ENCODE measurements at places on chromosomes 13 and 19.

- DNase-seq: peak; percentile 42
Observed at GRCh38 chr19:38070573-38070972, 153.4 kb downstream of the DPF1 start.

DNA sequence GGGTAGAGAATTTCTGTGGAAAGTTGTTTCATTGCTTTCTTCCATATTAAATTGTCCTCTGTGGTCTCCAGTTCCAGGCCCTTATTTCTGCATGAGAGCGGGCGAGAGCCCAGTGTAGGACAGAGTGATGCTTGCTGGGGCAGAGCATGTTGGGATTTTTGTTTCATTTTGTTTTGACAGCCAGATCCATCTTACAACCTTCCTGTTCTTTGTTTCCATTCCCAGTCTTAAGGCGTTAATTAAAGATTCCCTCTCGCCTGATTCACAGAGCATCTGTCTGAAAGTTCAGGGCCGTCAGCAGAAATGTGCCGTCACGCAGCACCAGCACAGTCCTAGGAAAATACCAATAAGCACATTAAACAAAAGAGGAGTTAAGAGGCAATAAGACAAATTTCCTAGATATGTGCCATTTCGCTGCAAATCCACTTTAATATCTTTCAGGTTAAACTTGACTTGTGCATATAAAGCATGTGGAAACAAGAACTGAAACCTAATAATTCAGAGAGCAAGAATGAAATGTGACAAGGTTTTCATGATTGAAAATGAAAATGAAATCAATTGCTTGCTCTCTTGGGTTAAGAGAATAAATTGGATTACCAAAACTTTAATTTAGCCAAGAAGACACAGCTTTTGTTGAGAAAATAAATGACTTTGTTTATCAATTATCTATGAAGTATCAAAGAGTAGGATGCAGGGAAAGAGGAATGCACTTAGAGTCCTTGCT lies 210.7 kb upstream of the SLC10A2 start:
- DNase-seq: no peak

GRCh38 chr19:3383121-3383722 lies 16.8 kb downstream of the NFIC start:
- no peak for DNase-seq

DNA sequence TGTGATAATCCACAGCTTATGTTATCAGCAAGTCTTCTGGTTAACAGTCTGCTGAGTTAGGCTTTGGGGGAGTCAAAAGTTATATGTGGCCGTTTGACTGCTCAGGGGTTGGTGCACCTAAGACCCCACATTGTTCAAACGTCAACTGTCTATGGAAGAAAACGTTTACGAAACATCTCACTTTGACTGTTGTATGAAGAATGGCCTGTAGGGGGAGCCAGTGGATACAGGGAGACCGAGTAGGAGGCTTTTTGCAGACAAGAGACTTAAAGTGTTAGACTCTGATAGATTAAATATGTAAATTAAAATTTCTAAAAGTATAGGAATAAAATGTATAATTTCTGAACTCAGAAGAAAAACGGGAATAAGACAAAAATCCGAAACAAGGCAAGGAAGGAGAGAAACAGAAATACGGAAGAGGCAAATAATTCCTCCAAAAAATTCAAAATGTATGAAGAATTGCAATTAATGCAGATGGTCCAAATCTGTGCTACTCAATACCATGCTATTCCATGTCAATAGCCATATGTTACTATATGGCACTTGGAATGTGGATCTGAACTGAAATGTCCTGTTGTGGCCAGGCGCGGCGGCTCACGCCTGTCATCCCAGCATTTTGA lies 37.8 kb downstream of the TNFSF14 start:
- DNase-seq: no peak

- DNase-seq: no peak
Observed at GRCh38 chr13:58955546-58956385, 1208.0 kb downstream of the DIAPH3 start.

- no peak for DNase-seq
Observed at GRCh38 chr13:50552424-50552966, 291.0 kb downstream of the DLEU7 start.

- peak; percentile 70 for DNase-seq
Observed at GRCh38 chr13:44854313-44855060, 134.8 kb downstream of the NUFIP1 start.

- DNase-seq: no peak
Observed at GRCh38 chr13:35473206-35473775, 3.2 kb downstream of the MAB21L1 start.

DNA sequence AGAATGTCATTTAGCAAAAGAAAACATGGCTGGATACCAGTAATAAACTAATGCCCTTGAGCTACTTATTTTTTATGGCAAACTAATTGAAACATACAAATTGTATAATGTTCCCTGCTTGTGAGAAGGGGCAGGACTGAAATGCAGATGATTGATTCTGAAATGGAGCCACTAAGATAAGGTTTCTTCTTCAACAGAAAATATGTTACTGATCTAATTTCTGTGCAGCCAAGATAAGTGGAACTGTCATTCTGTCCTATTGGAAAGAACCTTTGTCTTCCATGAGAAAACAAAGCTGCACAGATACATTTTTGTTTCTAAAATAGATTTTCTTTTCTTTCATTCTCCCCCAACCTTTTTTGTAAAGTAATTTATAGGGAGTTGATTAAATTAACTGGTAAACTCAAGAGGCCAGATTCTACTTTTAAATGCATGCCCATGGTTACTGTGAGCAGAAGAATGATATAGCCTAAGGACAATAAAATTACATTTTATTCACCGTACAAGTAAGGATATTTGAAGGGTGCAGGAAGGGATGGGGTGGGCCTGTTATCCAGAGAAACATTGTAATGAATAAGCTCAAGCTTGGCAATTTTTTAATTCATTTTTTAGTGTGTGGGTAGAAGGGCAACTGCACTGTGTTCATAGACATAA lies 39.9 kb downstream of the STARD13 start:
- DNase-seq: no peak

DNA sequence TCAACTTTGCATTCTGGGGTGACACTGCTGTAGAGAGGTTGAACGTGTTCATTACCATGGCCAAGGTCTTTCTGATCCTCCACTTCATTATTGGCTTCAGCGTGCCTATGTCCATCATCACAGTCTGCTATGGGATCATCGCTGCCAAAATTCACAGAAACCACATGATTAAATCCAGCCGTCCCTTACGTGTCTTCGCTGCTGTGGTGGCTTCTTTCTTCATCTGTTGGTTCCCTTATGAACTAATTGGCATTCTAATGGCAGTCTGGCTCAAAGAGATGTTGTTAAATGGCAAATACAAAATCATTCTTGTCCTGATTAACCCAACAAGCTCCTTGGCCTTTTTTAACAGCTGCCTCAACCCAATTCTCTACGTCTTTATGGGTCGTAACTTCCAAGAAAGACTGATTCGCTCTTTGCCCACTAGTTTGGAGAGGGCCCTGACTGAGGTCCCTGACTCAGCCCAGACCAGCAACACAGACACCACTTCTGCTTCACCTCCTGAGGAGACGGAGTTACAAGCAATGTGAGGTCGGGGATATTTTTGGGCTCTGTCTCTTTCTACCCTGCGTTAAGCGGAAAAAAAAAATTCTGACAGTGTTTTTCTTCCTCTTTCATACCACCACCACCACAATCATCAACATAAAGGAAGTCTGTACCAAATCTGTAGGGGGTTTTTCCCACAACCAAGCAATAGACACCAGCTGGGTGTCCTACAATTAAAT lies 29.5 kb downstream of the FPR3 start:
- no peak for DNase-seq

DNA sequence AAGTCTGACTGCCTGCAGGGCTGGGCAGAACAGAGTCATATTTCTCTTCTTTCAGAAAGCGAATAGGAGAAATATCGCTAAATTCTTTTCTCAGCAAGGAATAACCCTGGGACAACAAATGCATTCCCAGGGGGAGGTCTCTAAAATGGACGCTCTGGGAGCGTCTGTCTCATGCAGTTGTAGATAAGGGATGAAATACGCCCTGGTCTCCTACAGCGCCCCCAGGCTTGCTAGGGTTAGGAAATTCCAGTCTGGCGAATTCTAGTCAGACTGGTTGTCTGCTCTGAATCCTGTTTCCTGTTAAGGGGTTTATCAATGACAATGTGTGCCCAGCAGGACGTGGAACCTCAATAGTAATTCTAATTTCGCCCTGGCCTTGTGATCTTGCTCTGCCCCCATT lies 1214.1 kb downstream of the DIAPH3 start:
- no peak for DNase-seq

DNA sequence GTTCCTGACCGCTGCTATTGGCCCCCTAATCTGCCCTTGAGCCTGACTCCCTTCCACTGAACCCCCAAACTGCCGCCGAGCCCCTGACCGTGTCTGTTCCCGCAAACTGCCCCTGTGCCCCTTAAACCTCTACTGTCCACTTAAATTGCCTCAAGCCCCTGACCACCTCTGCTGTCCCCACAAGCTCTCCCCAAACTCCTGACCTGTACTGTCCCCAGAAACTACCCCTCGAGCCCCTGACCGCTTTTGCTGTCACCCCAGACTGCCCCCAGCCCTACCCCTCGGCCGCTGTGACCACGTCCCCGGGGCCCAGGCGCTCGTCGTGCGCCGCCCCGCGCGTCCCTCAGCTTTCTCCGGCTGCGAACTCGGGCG lies 382 bp downstream of the ZNF77 start:
- DNase-seq: no peak

GRCh38 chr13:19957320-19958154 lies 990 bp upstream of the ZMYM2 start:
- DNase-seq: no peak

GRCh38 chr13:85321734-85322133 lies 477.5 kb downstream of the SLITRK6 start:
- DNase-seq: no peak

- DNase-seq: no peak
Observed at GRCh38 chr13:32829676-32830335, 186.4 kb upstream of the KL start.

DNA sequence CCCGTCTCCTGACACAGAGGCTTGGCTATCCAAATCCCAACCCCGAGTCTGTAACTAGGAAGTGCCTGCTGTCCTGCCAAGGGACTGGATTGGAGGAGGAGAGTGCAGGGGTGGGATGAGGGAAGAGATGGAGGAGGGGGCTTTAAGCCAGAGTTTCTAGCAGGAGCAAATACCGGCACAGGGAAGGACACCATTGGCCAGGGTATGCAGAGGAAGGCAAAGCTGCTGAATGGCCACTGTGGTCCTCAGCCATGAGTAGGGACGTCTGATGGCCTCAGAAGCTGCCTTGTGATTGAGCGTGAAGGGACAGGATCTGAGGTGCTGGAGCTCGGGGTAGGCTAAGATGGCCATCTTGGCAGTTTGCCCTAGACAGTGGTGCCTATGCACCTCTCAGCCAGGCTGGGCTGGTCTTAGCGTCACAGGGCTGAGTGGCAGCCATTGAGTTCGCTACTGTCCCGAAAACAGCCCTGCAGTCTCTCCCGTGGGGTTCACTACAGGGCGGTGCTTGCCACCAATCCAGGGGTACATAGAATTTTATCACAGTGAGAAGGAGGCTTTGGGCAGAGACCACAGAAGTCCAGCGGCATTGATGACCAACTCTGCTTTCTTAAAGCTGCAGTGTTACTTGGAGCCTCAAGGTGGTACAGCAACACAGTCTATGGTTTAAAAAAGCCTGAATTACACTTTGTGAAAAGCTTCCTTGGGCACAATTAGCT lies 61.8 kb downstream of the AKAP11 start:
- DNase-seq: no peak

GRCh38 chr19:10112895-10113591 lies 1.6 kb downstream of the P2RY11 start:
- no peak for DNase-seq

DNA sequence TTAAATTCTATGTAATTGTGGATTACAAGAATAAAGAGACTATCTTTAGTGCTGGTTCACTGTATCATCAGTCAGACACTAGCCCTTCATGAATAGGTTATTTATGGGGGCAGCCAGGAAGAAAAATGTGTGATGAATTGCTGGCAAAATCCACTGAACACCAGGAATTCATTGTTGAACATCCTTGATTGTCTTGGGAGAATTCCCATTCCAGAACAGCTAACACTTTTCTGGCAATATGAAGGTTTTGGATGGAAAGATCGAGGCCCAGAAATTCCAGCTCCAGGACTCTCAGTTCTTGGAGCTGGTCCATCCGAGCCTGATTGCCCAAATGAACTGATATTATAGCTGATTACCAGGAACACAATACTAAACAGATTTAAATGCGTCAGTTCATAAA lies 11.5 kb upstream of the SPART start:
- no peak for DNase-seq

- DNase-seq: no peak
Observed at GRCh38 chr19:46201454-46202310, 27.9 kb upstream of the IGFL1 start.

GRCh38 chr13:64801768-64802167 lies 2428.4 kb downstream of the PCDH9 start:
- no peak for DNase-seq

- DNase-seq: no peak
Observed at GRCh38 chr13:31686670-31687425, 52.5 kb upstream of the RXFP2 start.

- DNase-seq: no peak
Observed at GRCh38 chr13:44331446-44331845, 42.2 kb upstream of the SERP2 start.

GRCh38 chr19:13163609-13164342 lies 13.6 kb downstream of the IER2 start:
- DNase-seq: no peak

DNA sequence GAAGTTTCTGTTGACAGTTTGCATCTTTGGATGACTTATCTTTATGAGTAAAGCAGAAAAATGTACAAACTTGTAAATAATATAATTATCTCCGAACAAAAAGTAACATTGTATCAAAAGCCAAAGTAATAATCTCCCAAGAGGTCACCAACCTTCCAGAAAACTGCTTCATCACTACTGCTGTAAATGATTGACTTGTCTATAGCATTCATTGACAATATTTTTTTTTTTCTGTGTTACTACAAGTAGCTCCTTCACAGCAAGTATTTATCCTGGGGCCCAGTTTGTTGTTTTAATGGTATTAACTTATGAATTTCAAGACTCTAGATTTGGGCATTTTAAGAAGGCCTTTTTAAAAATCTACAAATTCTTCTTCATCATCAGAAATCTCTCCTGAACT lies 242.4 kb downstream of the KLF12 start:
- no peak for DNase-seq

- DNase-seq: no peak
Observed at GRCh38 chr19:18457483-18458331, 19.8 kb upstream of the ISYNA1 start.

DNA sequence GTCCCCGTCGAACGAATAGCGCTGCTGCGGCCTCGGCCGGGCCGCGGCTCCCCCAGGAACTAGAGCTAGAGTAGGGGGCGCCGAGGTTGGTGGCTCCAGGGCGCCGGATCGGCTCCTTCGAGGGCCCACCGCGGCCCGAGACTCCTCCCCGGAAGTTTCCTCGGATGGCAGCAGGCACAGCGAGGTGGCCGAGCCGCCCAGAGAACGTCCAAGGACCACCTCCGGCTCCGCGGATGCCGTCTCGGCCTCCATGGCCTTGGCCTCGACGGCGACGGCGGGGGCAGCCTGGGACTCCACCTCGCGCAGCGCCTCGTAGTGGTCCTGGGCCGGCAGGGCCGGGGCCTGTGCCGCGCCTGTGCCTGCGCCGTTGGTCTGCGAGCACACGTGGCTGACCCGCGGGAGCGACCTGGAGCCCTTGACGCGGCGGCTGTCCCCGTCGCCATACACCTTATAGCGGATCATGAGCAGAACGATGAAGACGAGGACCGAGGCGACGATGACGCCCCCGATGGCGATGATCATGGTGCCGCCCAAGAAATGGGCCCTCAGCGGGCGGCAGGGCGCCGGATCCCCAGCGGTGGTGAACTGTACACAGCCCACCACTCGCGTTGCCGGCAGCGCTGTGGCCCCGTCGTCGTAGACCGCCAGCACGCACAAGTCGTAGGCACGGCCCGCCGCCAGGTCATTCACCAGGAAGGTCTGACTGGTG lies 11.8 kb downstream of the IFNL1 start:
- DNase-seq: no peak
